ENCODE measurements at places on chromosomes 7 and 10.

DNA sequence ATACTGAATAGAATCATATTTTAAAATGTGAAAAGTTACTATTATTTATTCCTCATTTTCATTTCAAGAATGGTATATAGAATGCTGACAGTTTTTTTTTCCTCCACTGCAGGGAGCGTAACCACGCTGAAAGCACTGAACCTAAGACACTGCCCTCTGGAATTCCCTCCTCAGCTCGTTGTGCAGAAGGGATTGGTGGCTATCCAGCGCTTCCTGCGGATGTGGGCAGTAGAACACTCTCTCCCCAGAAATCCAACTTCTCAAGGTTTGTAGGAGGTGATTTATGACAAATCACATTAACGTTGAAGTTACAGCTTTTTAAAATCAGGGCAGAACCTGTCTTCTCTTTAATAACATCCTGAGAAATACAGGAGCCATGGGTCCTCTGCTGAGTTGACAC lies 12.4 kb downstream of the LRRC27 start:
- no peak for DNase-seq

DNA sequence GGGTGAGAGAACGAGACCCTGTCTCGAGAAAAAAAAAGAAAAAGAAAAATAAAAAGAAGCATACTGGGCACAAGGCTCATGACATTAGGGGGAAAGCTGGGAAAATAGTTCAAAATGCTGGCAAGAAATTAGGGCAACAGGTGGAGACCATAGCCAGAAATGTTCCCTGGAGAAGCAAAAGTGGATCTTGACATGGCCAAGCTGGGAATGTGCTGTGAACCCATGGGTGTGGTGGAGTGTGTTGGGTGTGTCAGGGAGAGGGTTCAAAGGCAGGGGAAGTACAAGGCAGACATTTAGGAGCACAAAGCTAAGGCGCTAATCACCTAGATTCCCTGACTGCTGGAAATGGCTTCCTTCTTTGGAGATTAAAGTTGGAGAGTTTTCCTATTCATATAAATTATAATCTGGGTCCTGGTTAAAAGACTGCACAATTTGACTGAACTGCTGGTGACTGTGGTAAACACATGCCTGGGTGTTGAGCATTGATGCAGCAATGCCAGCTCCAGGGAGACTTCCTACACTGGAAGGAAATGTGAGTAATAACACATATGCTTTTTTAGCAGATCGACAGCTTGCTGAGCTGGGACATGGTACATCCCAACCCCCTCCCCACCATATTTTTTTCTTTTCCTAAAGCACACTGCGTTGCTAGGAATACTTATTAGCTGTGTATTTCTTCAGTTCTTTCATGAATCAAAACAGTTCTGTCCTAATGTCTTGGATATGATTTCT lies 70.1 kb upstream of the ARHGAP21 start:
- DNase-seq, result no peak

DNA sequence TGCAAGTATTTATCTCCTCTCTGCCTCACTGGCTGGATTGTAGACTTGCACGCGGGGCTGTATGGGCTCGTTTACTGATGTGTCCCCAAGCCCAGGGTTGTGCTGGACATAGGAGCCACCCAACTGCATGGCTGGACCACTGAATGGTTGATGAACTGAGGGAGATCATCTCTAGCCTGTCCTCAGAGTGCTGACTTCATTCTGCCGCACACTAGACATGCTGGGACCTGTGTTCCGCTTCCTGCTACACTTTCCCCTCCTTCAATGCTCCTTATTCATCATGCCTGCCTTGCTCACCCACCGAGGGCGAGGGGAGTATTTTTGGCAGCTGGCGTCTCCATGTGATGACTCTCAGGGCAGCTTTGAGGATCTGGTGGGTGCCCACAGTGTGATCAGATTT lies 440.2 kb downstream of the GLRX3 start:
- DNase-seq, result no peak

- no peak for DNase-seq
Observed at GRCh38 chr7:36191292-36191920, 38.4 kb downstream of the EEPD1 start.

- DNase-seq, result no peak
Observed at GRCh38 chr10:48603421-48604038, 1.3 kb downstream of the ARHGAP22 start.

DNA sequence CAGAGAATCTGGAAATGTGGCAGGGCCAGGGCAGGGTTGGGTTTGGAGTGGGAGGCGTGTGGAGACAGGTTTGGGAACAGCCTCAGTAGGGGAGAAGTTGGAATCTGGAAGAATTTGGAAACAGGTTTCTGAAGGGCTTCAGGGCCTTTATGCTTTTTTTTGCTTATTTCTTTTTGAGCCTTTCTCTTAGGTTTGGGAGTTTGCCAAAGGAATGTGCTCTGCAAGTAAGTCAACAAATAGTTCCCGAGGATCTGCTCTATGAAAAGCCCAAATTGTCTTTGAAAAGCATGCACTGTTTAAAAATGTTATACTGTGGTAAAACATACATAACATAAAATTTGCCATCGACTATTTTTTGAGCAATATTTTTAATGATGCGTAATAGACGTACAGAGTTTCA lies 86.7 kb upstream of the ADRB1 start:
- DNase-seq, result no peak

GRCh38 chr7:21965291-21965690 lies 19.6 kb upstream of the CDCA7L start:
- no peak for DNase-seq

GRCh38 chr10:71812913-71813590 lies 38.0 kb downstream of the PSAP start:
- no peak for DNase-seq

DNA sequence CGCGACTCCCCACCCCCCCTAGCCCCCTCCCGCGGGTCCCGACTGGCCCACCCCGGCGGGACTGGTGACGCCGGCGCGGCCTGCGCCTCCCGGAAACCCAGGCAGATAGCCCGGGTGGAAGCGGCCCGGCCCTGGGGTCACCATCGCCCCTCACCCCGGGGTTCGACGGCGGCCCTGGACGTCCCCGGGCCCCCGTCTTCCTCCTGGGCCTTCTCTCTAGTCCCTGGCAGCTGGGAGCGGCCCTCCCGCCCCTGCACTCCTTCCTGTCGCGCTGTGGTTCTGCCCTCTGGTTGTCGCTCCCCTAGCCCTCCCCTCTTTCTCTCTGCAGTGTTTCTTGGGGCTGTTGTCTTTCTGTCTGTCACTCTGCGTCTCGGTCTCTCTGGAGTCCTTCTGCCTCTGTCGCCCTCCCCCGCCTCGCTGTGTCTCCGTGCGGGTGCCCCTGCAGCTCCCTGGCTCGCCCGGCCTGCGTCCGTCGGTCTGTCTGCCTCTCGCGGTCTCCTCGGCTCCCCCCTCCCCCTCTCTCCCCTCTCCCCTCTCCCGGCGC lies 90.5 kb upstream of the PAX2 start:
- DNase-seq, result no peak

DNA sequence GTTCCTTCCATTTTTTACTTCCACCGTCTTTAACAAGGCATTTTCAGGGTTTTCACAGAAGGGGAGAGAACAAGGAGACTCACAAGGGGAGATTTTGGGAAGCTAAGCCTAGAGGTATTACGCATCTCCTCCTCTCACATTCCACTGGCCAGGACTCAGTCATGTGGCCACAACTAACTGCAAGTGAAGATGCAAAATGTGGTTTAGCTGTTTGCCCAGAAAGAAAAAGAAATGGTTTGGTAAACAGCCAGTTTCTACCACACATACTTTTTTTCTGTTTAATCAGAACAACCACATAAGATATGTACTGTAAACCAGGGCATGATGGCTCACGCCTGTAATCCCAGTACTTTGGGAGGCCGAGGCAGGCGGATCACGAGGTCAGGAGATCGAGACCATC lies 21.4 kb upstream of the HELLS start:
- DNase-seq, result no peak
